ENCODE measurements at places on chromosomes 2 and 18.
A peak's percentile ranks its signal among the peaks of the same experiment; 100 is the strongest.

DNA sequence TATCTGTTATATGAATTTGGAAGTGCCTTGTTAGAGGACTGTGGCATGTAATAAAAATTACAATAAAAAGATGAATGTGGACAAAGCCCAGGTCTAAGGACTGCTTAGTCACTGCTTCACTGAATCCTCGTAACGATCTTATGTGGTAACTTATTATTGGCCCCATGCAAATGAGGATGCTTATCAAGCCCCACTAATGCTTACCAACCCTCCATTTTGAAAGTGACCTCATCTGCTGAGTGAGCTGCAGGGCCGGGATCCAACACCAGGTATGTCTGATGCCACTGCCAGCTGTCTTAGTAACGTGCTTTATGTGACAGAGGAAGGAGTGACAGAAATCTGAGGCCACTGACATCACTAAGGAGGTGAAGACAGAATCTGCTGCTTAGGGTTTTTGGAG lies 65.3 kb upstream of the CCDC85A start:
- DNase-seq, result no peak

DNA sequence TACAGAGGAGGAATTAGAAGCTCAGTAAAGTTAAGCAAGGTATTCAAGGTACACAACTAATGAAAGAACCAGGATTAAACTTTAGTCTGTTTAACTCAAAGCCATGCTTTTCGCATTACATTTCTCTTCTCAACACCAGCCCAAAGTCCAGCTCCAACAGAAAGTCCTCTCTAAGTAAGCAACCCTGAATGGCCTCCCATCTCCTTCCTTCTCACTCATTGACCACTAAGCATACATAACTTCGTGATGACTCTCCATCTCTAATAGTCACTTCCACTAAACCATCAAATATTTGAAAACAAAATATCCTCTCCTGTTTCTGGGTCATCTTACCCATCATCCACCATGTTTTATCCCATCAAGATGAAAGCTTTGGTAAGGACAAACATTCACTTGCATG lies 219.8 kb downstream of the RAD51AP2 start:
- peak; percentile 79 for DNase-seq

DNA sequence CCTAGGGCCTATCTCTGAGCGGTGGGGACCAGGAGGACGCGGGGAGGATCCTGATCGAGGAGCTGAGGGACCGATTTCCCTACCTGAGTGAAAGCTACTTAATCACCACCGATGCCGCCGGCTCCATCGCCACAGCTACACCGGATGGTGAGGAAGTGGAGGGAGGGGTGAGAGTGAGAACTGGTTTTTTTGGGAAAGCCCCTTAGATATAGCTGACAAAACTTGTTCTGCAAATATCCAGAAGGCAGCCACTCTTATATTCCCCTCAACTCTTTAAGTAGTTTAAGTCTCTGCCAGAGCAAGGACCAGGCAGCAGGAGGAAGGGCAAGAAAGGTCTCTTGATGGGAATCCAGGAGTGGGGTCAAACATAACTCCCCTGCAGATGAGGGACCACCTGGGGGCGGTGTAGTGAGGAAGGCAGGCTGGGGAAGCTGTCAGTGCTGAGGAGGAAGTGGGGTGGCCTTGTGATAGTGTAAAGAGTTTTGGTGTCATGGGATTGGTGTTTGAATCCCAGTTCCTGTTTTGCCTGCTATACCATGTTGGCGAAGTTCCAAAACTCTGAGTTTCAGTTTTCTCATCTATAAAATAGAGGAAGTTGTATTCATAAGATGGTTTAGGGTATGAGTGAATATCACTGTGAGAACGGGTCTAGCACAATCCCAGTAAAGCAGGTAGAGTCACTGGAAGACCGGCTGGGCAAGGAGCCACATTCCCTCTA lies 3.4 kb downstream of the NAGK start:
- DNase-seq, result peak; percentile 7

DNA sequence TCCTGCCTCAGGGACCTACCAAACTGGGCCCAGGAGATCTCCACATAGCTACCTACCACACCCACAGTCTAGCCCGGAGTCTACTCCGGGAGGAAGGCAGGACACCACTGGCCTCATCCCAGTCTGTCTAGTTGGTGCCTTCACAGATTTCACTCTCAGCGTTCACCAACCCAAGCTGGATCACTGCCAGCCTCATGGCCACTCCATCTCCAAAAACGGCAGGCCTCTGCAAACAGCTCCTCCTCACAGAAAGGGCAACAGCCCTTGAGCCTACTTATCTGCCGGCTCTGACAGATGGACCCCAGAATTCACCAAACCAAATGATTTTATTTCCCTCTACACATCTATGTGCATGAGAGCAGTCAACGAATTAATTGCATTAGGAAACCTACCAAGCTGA lies 61.3 kb downstream of the NCKAP5 start:
- DNase-seq, result no peak

DNA sequence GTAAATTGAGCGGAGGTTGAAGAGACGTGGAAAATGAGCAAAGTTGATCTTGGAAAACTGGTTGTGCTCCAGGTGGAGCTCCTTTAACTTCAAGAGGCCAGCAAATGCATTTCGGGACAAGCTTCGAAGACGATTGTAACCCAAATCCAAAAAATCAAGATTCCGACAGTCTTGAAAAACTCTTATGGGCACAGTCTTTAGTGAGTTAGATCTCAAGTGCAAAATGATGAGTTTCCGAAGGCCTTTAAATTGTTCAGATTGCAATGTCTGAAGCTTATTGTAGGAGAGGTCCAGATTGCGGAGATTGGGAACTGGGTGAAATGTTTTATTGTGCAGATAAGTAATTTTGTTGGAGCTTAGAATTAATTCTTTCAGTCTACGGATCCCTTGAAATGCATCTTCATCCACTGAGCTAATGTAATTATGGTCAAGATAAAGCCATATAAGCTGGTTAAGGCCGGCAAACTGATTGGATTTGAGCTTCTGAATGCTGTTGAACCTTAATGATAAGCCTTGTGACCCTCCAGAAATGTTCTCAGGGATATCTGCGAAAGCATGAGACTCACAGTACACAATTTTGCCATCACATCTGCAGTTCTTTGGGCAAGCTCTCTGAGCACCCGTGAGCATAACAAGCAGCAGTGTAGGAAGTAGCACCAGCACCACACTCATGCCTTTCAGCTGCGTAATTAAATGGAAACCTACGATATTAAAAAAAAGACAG lies 2.9 kb downstream of the LRRTM4 start:
- DNase-seq, result no peak
